Placental pericyte (primary cell): ENCODE measurements at places on chromosomes 2 and 18. TPM values are rescaled to one million over a fixed set of nuclear protein-coding genes. Genes with fewer than 3 reads are reported as not detected.

The DLGAP1 gene
- 0.43 and 3.1 TPM in 2 replicates for total RNA-seq

The GKN1 gene
- 0.22 TPM in 1 of 2 replicates, not detected in the other for total RNA-seq

The ALK gene
- total RNA-seq: 0.29 TPM in 1 of 2 replicates, not detected in the other

The SERPINB7 gene
- total RNA-seq: 1.5 and 33.6 TPM in 2 replicates

The ARHGAP15 gene
- total RNA-seq: not detected in 2 replicates

The SMAD2 gene
- total RNA-seq: 79.7 and 91.0 TPM in 2 replicates

The WDR54 gene
- 20.8 and 45.7 TPM in 2 replicates for total RNA-seq

The PIGN gene
- 30.4 and 37.5 TPM in 2 replicates for total RNA-seq

The SLC35F5 gene
- 139 and 188 TPM in 2 replicates for total RNA-seq

The ACADL gene
- total RNA-seq: under 0.01 TPM in 1 of 2 replicates, not detected in the other

The CFAP65 gene
- total RNA-seq: not detected in 2 replicates

The NPAS2 gene
- total RNA-seq: 17.2 and 27.4 TPM in 2 replicates

The SLC23A3 gene
- 0.57 and 1.1 TPM in 2 replicates for total RNA-seq

The CPO gene
- total RNA-seq: not detected in 2 replicates

The ZSWIM2 gene
- total RNA-seq: not detected in 2 replicates

The RPRM gene
- total RNA-seq: not detected in 2 replicates
